BJ (cell line): ENCODE measurements at places on chromosomes 3 and 15.

- DNase-seq, result no peak
Observed at GRCh38 chr3:20916951-20917606, 731.1 kb upstream of the SGO1 start.

GRCh38 chr3:18765662-18766061, 340.5 kb upstream of the SATB1 start:
- DNase-seq, result no peak

DNA sequence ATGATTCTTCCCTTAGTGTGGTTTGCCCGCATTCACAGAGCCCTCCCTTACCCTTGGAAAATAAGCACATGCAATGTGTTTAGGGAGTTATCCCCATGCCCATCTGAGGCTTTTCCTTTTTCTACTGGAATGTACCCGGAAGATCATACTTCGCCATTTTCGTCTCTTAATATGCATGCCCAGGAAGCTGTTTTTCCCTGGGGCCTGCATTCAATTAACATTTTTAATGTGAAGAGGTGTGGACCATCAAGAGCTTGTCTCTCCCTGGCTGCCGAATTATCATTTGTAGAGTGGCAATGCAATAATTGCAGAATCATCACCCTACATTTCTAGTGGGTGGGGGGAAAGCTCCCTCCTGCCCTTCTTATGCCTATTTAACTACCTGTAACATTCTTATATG, 976.3 kb downstream of the DIPK2A start:
- DNase-seq, result no peak

GRCh38 chr15:54840621-54841398, 355.9 kb downstream of the RSL24D1 start:
- no peak for DNase-seq

- no peak for DNase-seq
Observed at GRCh38 chr3:108509263-108509662, 1.1 kb downstream of the MYH15 start.

GRCh38 chr3:12965999-12966846, 107.0 kb downstream of the IQSEC1 start:
- no peak for DNase-seq

- no peak for DNase-seq
Observed at GRCh38 chr15:91780387-91780786, 73.1 kb upstream of the SLCO3A1 start.

- no peak for DNase-seq
Observed at GRCh38 chr15:59353994-59354416, 18.7 kb downstream of the MYO1E start.

DNA sequence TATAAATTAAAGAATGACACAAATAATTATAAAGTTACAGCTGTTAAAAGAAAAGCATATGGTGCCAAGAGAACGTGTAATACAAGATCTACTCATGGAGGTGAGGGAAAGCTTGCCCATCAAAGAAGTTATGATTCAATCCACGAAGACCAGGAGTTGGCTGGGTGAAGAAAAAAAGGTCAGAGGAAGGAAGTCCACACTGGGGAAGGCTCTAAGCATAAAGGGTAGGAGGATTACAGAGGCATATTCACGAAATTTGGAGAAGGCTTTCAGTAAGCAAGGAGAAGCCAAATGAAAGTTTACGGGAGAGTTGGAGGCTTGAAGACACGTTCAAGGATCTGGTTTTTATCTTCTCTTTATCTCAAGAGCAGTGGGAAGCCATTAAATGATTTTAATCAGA, 1.8 kb upstream of the TGFBR2 start:
- DNase-seq, result no peak

DNA sequence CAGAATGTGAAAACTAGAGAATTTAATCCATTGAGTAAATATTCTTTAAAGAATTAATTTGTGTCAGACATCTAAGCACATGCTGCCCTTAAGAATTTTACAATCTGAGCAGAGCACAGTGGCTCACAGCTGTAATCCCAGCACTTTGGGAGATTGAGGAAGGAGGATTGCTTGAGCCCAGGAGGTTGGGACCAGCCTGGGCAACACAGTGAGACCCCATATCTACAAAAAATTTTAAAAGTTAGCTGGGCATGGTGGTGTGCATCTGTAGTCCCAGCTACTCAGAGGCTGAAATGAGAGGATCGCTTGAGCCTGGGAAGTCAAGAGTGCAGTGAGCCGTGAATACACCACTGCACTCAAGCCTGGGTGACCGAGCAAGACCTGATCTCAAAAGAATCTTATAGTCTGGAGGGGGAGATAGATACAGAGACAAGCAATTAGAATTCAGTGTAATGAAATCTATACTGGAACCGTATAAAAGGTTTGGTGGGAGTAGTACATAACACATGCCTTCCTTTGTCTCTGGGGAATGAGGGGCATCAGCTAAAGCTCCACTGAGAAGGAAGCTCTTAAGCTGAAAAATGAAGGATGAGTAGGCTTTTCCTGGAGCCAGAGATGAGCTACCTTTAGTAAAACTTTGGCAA, 21.2 kb downstream of the ATP11B start:
- no peak for DNase-seq

DNA sequence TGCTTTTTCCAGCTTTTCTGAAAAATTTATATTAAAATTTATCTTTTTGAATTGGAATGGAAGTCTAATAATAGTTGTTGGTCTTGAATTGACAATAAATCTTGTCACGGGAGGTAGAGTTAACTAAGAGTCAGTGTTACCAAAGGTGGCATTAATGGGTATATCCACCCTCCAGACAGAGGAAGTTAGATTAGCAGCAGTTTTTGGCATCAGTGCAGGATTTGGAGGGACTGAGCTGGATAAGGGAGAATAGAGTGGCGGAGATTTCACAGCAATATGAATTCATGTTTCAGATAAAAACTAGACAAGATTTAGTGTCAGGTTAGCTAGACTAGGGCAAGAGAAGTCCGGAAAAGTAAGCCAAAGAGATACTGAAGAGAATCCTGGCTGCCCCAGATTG, 201.3 kb upstream of the ZBTB20 start:
- DNase-seq, result no peak

GRCh38 chr3:63168179-63168578, 109.9 kb upstream of the SYNPR start:
- no peak for DNase-seq

- DNase-seq, result no peak
Observed at GRCh38 chr3:180049391-180049790, 12.7 kb upstream of the PEX5L start.

DNA sequence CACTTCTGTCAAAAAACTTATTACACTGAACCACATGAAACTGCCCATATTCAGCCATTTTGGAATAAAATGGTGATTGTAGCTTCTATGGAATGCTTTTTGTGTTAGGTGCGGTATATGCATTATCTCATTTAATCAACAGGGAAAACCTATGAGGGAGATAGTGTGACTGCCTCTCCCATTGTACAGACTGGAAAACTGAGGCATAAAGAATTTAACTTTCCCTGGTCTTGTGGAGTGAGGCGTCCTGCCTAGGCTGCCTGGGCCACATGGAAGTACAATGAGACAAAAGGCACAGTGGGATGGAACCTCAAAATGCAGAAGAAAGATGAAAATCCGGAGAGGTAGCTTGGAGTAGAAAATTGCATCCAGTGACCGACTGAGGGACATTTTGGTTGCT, 80.2 kb downstream of the RPLP1 start:
- DNase-seq, result no peak

GRCh38 chr3:12458901-12459300, 25.4 kb upstream of the TSEN2 start:
- DNase-seq, result no peak

DNA sequence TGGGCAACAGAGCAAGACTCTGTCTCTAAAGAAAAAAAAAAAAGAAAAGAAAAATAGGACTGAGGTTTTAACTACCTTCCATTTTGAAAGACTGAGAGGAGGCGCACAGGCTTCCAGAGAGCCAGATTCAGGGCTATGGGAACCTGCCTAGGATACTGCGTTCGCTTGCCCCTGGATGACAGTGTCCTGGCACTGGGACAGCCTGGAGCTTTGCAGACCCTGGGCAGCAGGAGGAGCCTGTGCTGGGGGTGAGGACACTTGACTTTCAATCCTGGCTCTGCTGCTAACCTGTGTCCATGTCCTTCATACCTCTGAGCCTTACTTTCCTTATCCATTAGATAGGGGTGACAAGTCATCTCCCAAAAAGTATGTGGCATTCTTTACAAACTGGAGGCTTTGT, 31.2 kb downstream of the CD276 start:
- no peak for DNase-seq

- DNase-seq, result no peak
Observed at GRCh38 chr3:162170581-162170980, 674.0 kb downstream of the OTOL1 start.

DNA sequence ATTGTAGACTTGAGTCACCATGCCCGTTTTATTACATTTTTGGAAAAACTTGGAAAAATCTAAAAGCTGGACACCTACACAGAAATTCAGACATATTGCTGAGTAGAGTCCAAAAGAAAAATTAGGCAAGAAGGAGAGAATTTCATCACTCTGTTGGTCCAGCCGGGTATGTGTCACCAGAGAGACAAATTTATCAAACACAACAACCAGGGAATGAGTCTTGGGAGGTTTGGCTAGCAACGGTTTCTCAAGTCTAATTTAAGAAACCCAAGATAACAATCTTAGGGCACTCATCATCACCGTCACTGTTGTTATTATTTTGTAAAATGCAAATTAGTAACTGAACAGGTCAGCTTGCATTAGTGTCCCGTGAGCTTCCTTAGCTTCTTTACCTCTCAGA, 197.5 kb upstream of the C2CD4B start:
- DNase-seq, result peak; percentile 39

DNA sequence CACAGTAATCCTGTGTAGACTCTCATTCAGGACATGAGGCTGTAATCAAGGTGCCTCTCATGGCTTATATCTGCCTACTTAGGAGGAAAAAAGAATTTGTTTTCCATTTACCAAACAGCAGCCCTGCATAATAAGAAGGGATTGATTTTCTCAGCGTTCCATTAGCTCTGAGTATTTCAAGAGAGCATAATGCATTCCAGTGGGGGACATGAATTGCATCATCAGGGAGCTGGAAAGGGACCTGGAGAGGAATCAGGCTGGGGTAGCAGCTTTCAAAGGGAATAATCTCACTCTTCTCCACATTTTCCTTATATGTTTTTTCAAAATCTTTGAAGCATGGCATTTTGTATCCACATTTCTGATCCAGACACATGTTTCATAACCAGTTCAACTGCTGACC, 150.6 kb upstream of the ANKRD28 start:
- no peak for DNase-seq

DNA sequence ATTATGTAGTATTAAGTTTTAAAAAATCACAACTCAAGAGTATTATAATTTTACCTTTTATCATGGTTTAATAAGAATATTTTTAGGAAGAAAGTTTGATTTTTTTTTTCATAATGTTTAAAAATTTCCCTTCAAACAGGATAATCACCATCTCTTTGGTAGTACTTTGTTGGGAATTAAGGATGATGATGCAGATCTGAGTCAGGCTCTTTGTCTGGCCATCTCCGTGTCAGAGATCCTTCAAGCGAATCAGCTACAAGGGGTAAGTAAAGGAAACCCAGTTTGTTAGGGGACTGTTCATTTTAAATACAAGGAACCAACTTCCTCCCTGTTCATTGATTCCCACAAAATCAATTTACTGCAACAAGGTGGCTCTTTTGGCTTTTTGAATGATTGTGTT, 36.8 kb upstream of the NIT2 start:
- no peak for DNase-seq
